ENCODE measurements at places on chromosomes 3 and 15.

- DNase-seq: no peak
Measured at GRCh38 chr3:21738935-21739702, 11.9 kb downstream of the ZNF385D start.

- no peak for DNase-seq
Measured at GRCh38 chr15:69806287-69806915, 291.3 kb downstream of the TLE3 start.

DNA sequence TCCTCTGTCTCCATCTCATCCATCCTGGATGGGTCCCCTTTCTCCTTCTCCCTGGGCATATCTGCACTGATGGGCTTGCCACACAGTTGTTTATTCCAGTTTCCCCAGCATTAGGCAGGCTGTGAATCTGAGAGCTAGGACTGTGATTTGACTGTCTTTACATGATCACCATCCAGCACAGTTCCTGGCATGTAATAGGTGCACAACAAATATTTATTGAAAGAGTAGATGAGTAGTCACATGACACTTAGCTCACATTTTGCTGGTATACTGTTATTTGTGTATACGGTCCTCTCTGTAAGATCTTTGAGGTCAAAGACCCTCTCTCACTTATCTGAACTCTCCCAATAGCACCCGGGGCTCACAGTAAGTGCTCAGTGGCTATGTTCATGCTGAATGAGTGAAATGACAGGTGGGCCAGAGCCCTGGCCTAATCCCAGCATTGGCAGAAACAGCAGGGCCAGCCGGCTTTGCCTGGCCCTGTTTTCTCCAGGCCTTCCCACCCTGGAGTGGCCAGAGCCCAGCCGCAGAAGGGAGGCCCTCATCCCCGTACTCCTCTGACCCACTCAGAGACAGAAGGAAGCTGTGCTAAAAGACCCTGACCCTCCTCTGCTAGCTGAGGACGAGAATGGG is 16.2 kb upstream of the BAHD1 start:
- DNase-seq: no peak

DNA sequence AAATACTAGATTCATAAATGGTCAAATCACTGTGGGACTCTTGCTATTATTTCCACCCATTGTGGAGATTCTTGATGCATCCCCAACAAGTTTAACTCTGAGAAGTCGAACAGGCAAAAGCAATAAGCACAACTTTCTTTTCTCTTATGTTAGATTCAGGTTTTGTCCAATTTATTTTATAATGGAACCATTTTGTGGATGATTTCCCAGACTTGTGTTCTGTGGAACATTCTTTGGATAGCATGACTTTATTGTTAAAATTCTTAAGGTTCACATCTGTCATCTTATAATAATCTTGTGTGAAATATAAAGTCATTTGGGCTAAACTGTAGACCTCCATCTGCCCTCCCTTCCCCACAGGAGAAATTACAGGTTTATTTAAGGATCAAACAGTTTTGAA is 213.7 kb downstream of the LPP start:
- DNase-seq: no peak

GRCh38 chr15:44812029-44812517 is 75.7 kb downstream of the TRIM69 start:
- no peak for DNase-seq

- DNase-seq: no peak
Measured at GRCh38 chr3:112345681-112346080, 12.7 kb downstream of the CD200 start.

GRCh38 chr15:64706011-64706911 is 69.1 kb downstream of the RBPMS2 start:
- no peak for DNase-seq

GRCh38 chr15:26378304-26378703 is 394.6 kb downstream of the GABRB3 start:
- no peak for DNase-seq

DNA sequence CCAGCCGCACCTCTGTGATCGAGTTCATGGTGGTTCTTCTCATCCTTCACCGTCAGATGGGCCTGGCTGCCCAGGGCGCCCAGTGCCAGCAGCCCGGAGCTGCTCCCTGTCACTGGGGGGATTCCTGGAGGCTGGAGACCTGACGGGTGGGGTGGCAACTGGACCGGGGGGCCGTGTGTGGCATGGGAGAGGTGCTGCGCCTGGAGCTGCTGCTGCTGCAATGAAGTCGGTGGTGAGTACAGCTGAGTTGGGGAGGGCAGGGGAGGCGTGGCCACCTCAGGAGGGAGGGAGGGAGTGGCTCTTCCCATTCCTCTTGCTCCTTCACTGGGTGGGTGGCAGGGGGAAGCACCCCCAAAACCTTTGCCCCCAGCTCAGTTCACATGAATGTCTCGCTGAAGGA is 31.7 kb downstream of the TLE3 start:
- no peak for DNase-seq

GRCh38 chr3:54710954-54711353 is 216.9 kb downstream of the LRTM1 start:
- no peak for DNase-seq

GRCh38 chr3:4601892-4602291 is 108.7 kb downstream of the ITPR1 start:
- no peak for DNase-seq

- DNase-seq: no peak
Measured at GRCh38 chr3:9703736-9704346, at the start of gene CPNE9. Gene CPNE9 (plus strand): TSS chr3:9703833. CDS start chr3:9703997, 164 bp downstream.

DNA sequence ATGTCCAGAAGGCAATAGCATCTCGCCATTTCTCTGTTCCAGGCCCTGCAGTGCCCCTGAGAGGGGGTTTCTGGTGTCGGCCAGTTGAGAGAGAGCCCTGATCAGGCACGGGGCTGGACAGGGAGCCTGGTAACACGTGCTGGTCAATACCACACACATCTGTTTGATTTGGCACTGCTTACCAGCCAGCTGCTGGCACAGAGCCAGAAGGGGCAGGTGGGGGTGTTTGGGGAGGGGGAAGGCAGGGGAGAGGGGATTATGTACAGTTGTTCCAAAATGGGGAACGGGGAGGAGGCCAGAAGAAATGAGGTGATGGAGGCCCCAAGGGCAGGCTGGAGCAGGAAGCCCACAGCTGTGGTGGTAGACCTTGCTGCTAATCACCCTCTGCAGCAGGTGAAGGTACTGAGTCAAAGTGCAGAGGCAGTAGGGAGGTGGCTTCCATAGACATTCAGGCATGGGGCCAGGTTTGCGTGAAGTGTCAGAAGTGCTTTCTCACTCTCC is 153.5 kb upstream of the LPP start:
- DNase-seq: no peak

DNA sequence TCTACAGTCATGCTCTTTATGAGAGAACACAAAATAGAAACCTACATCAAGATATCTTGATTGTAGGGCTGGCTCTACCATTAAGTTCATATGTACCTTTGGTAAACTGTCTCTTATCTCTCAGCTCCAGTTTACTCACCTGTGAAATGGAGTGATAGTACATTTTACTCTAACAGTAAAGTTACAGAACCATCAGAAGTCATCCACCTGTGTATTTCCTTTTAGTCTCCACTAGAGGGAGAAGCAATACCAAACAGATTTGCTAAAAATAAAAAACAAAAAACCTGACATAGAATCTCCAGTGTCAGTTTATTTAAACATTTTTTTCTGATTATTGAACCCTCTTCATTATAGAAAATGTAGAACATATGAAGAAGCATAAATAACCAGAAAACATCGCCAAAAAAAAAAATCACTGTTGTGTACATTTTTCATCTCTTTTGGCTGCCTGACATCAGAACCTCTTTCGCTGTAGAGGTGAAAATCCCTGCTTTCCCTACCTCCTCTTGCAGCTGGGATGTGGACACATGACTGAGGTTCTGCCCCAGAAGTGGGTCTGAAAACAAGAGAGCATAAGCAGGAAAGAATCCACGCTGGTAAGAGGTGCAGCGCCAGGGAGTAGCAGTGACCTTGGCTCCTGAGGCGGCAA is 48.7 kb upstream of the WDR72 start:
- no peak for DNase-seq

- DNase-seq: no peak
Measured at GRCh38 chr15:55389264-55389607, 18.9 kb downstream of the CCPG1 start.

DNA sequence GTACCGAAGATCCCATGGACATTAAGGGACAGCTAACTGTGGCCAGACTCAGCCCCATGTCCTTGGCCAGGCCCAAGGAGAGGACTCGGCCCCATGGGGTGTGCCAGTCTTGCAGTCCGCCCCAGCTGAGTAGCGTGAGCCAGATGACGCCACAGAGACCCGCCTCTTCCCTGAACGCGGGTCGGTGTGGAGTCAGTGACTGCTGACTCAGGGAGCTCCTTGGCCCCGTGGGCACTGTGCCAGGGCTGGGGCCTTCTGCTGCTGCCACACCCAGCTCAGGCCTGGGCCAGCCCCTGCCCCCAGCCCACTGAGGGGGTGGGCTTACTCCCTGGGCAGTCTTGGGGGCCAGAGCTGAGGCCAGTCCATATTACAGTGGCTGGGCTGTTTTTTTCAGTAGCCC is 52.8 kb downstream of the PLXNA1 start:
- no peak for DNase-seq

DNA sequence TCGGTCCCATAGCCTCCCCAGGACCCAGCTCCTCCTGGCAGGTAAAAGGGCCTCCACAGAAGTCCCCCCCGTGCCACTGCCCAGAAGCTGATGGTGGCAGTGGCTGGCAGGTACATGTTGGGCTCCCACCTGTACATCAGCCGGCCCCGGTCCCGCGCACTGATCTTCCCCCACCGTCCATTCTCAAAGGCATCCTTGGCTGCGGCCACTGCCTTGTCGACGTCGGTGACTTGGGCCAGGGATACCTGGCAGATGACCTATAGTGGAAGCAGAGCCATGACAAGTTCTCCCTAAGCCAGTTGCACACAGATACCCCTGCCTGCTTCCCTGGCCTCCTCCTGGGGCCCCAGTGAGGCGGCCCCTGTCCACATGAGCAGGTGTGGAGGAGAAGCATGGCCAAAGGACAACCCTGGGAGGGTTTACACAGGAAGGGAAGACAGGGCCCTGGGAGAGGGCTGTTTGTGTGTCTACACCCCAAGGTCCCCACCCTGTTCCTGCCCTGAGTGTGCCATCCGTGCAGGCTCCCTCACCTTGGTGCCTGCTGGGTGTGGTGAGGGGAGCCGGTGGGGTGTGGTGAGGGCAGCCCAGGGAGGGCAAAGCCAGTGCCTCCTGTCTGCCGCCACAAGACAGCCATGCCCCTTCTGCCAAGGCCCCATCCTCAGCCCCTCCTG is 44.8 kb downstream of the ALDH1L1 start:
- no peak for DNase-seq

GRCh38 chr3:143416229-143416628 is 296.7 kb downstream of the CHST2 start:
- DNase-seq: no peak

DNA sequence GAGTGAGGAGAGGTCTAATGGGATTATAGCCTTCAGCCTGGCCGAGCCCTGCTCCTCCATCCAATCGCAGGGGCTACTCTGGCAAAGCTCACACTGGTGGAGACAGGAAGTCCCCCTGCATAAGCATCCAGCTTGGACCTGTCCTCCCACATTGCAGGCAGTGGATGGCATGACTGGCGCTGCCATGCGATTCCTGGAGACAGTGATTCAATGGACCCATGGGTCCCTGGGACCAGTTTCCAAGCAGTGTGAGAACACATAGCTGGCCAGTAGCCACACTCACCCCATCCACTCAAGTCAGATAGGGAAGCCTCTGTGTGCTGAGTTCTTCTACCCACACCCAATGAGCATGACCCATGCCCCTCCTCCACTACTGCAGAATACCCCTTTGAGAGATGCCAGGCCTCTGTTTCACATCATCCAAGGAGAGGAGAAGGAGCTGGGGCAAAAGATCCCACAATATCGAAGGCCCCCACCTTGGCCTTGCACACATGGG is 18.1 kb upstream of the POC1A start:
- no peak for DNase-seq

DNA sequence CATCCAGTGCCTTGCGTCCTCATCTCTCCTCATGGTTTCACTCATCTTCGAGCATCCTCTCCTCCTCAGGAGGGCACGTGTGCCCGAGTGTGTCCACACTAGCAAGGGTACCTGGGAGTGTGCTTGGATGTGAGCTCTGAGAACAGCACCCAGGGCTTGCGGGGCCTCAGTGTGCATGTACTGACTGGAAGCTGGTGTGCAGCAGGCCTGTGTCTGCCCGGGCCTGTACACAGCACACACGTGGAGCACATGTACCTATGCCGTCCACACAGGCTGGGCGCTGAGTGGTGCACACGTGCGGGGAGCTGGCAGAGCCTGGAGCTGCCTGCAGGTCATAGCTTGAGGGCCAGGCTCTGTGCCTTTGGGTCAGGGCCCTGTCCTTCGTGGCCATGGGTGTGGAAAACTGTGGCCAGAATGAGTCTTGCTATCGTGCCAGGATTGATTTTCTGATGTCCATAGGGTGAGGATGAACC is 34.9 kb downstream of the TSPAN3 start:
- DNase-seq: no peak

DNA sequence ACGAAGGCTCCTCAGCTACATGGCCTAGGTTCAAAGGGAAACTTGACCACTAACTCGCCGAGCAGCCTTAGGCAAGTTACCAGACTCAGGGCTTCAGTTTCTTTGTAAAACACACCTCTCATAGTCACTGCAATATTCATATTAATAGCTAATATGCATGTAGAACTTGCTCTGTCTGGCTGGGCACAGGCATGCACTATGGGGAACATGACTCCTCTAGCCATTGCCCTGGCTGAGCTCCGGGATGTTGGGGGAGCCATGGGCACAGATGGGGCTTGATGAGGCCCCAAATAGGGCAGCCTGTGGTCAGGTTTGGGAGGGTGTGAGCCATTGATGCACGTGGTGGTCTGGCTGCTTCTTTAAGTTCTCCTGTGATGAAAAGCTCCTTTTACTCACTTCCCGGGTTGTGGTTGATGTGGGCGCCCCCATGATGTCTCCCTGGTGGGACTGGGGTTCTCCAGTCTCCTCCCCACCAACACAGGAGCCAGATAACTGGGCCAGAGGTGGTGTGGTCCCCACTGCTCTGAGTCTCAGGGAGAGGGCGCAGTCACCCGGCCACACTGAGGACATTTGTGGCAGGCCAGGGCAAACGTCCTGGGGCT is 29.4 kb upstream of the DUSP7 start:
- DNase-seq: no peak

DNA sequence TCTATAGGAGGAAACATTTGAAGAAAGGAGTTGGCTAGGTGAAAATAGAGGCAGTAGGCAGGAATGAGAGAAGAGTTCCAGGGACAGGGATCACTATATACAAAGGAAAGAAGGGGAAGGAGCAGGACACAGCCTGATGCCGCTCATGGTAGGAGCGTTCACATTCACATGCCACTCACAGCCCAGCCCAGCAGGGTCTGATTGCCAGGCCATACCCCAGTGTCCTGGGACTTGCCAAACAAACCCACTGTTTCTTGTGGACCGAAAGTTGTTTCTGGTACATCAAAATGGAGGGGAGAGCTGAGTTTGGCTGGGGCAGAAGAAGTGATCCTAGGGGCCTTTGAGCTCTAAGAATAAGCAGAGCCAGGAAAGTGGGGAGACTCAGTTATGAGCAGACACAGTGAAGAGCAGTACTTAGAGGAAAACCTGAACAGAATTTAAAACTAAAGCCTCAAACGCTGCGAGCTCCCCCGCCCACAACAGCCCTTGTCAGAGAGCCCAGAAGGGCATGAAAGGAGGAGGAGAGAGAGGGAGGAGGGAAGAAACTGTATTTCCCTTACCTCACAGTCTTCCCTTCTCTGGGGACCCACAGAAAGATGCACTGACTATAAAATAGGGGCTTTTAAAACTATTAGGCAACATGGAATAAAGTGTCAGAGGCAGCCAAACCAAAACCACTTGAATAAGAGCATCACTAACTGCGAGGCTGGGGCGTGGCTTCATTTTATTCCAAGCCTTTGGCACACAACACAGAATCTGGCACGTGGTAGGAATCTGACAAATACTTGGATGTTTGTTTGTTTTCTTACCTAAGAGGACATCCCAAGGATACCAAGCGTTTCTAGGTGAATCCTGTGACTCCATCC is 129.0 kb downstream of the RPL22L1 start:
- DNase-seq: no peak
